ENCODE measurements at places on chromosomes 1 and 21.
A peak's percentile ranks its signal among the peaks of the same experiment; 100 is the strongest.

DNA sequence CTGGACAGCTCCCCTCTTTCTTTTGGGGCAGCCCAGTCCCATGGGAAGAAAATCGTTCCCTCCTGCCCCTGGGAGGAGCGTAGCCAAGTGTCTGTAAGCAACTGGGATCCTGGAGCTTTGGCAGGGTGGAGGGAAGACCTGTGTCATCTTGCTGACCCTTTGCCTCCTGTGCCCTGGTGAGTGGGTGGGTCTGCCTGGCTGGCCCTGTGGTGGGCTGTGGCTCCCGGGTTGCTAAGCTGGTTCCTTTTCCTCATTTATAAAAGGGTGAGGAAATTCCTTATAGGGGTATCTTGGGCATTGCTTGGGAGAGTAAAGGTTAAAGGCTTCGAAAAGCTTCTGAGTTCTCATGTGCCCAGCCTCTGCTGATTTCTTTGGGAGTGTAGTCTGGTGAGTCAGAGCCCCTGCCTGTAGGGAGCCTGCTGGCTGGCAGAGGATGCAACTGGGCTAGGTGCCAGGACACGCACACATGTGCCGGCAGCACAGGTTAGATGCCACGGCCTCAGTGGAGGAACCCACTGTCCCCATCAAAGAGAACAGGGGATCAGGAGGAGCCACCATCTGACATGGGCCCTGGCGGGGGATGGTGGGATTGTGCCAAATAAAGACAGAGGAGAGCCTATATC is 85.2 kb downstream of the ARHGEF10L start:
- DNase-seq = no peak

GRCh38 chr1:938088-938683 is 14.5 kb downstream of the SAMD11 start:
- peak; percentile 43 for DNase-seq

DNA sequence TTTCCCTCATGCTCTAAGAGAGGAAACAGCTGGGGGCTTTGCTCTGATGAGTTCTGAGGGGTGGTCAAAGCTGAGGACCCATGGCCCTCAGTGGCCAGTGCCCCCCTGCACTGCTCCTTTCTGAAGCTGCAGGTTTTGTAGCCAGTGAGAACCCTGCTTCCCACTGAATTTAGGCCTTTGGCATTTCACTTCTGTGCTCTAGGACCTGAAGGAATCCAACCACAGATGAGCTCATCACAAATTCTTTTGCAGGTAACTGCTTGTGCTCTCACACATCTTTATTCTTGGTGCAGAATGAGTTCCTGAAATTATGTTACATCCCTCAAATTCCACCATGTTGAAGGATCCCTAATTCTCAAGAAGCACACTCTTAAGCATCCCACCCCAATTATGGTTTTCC is 248.7 kb upstream of the IRF2BP2 start:
- no peak for DNase-seq

DNA sequence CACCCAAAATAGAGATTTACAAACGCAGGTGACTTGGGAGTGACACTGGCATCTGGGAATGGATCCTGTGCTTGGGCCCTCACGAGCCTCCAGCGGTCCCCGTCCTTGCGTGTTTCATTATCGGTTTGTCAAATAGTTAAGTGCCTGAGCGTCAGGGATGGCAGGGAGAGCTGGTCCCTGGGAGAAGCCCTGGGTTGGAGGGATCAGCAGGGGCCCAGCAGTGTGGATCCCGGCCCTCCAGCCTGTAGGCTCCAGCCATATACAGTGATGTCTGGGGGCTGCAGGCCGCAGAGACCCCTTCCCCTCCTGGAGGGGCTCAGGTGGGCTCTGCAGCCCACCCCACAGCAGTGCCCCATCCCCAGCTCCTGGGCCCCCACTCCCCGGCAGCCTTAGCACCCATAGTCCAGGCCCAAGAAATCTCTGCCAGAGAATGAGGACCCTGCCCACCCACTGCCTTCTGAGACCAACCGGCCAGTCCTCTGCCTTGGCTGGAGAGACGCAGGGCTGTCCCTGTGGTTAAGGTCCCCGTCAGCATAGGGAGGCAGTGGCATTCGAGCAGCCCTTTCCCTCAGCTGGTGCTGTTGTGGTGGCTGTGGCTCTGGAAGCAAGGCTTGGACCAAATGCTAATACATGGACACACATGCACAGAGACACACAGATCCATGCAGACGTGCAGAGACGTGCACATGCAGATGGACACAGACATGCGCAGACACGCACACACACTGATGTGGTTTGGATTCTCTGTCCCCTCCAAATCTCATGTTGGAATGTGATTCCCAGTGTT is 2.4 kb upstream of the SLC19A1 start:
- DNase-seq = no peak

- DNase-seq = no peak
These were observed 291.1 kb downstream of the PTPRU start for GRCh38 chr1:29527314-29528004.

- DNase-seq = no peak
These were observed 145.8 kb upstream of the TMPRSS15 start for GRCh38 chr21:18549214-18549905.

GRCh38 chr1:167130829-167131510 is 37.1 kb downstream of the STYXL2 start:
- DNase-seq = no peak

DNA sequence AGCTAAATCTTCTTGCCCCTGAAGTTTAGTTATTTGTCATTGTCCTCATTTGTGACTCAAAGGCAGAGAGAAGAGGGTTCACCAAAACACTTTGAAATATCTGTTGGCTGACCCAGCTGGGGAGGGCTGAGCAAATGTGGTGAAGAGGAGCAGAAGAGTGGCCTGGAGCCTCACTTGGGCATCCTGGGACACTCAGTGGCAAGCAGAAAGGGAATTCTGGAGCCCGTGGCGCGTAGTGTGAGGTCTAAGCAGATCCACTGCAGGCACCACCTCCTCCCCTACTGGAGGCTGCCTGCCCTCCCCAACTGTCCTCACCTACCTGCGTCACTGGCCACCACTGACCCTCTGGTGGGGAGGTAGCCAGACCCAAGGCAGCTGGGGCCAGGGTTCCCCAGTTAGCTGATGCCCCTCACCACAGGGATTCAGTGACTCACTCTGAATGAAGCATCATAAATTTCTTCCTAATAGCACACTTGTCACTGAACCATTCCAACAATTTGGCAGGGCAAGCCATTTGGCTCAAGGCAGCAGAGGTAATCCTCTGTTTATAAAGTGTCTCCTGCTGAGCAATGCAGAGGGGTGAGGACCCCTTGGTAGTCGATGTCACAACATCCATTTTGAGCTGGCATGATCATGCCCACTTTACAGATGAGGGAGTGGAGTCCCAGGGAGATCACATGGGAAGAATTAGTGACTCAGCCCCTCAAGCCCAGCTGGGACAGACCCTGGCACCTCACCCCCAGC is 80.3 kb downstream of the NENF start:
- DNase-seq = no peak

GRCh38 chr21:39610703-39611102 is 2.0 kb upstream of the B3GALT5 start:
- DNase-seq = no peak

Data from AML-193 (cell line).